ENCODE measurements at places on chromosomes 12 and 14.

DNA sequence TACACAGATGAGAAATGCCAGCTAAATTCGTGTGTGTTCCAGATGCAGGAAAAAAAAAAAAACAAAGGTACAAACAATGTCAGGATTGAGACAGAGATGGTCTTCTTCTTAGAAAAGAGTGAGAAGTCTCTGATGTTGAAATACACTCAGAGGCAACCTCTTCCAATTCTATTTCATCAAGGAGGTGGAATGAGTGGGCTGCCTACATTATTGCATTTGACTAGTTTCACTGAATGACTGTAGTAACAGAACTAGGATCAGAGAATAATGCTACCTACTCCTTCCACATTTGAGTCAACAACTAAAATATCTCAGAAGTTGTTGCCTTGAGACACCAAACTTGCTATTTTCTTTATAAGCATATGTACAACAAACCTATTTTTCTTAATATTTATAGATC is 1332.2 kb upstream of the FLRT2 start:
- no peak for DNase-seq

- DNase-seq: no peak
Observed at GRCh38 chr12:49059045-49059298, 1.6 kb downstream of the KMT2D start.

- DNase-seq: no peak
Observed at GRCh38 chr14:32986791-32987540, 48.3 kb downstream of the NPAS3 start.

GRCh38 chr12:64450711-64451486 is 1.0 kb upstream of the TBK1 start:
- no peak for DNase-seq

- DNase-seq: no peak
Observed at GRCh38 chr12:115149685-115150378, 465.9 kb upstream of the TBX3 start.

- no peak for DNase-seq
Observed at GRCh38 chr12:30980955-30981662, 54.6 kb downstream of the TSPAN11 start.

GRCh38 chr12:6423267-6424007 is 21.3 kb upstream of the CD27 start:
- no peak for DNase-seq

DNA sequence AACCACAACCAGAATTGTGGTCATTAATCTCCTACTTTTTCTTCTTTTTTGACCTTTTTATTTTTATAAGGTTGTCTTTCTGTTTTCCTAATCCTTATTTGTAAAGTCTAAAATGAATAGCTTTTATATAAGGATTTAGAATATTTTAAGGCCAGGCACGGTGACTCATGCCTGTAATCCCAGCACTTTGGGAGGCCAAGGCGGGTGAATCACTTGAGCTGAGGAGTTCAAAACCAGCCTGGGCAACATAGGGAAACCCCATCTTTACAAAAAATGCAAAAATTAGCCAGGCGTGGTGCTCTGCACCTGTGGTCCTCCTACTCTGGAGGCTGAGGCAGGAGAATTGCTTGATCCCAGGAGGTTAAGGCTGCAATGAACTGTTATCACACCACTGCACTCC is 55.1 kb downstream of the IFT81 start:
- DNase-seq: no peak

DNA sequence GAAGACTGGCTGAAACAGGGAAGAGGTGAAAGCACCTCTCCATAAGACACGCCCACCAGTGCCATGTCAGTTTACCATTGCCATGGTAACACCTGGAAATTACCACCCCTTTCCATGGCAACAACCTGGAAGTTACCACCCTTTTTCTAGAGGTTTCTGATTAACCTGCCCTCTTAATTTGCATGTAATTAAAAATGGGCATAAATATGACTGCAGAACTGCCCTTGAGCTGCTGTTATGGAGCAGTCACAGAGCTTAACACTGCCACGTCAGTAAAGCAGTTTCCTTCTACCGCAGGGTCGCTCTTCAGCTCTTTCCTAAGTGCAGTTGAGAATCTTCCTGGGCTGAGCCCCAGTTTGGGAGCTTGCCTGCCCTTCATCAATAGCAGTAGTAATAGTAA is 55.2 kb downstream of the RASSF3 start:
- no peak for DNase-seq

- DNase-seq: no peak
Observed at GRCh38 chr12:115213538-115214016, 529.6 kb upstream of the TBX3 start.

DNA sequence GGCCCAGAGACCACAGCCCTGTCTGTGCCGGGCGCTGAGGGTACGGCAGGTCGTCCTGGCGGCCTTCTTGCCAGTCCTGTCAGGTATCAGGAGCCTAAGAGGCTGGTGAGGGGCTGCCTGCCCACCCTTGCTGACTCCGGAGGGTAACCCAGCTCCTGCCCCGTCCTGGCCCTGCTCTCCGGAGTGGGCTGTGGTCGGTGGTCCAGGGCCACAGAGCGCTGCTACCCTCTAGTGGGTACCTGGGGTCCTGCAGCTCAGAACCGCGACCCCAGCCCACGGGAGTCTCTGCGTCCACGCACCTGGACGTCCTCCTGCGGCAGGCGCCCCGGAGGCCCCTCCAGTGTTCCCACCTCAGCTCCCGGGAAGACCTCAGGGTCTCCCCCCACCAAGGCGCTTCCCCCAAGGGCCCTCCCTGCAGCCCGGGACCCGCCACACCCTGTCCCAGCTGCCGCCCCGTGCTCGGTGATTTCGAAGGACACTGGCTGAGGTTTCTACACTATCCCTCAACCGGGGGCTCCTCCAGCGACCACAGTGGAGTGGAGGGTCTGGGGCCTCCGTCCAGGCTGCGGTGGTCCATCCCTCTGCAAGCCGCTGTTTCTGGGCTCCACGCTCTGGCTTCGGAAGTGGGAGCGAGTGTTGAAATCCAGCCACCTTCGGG is 75.9 kb upstream of the FBRSL1 start:
- no peak for DNase-seq

GRCh38 chr12:120834489-120835303 is 69.5 kb downstream of the SPPL3 start:
- DNase-seq: no peak
